ENCODE measurements at places on chromosomes 12 and 14.

DNA sequence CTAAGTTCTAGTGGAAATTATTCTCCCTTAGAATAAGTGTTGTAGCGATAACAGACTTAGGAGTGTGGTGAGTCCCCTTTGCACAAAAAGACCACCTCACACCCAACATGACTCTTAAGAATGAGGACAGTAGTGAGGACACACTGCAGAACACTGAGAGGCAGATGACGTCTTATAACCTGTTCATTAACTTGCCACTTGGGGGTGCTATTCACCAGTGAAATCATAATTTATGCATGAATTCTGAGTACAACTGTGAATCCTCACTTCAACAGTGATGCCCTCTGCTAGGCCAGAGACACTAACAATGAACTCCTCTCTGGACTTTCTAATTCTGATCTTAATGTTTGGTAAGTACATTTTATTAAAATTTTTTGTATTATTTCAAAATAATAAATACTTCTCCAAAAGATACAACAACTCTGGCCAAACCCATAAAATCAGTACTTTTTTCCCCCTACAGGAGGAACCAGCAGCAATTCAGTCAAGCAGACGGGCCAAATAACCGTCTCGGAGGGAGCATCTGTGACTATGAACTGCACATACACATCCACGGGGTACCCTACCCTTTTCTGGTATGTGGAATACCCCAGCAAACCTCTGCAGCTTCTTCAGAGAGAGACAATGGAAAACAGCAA lies 274.7 kb downstream of the DAD1 start:
- no peak for DNase-seq

- no peak for DNase-seq
Measured at GRCh38 chr12:53115112-53115890, 12.0 kb downstream of the SOAT2 start.

GRCh38 chr14:102591372-102591943 lies 991 bp upstream of the RCOR1 start:
- DNase-seq = no peak

DNA sequence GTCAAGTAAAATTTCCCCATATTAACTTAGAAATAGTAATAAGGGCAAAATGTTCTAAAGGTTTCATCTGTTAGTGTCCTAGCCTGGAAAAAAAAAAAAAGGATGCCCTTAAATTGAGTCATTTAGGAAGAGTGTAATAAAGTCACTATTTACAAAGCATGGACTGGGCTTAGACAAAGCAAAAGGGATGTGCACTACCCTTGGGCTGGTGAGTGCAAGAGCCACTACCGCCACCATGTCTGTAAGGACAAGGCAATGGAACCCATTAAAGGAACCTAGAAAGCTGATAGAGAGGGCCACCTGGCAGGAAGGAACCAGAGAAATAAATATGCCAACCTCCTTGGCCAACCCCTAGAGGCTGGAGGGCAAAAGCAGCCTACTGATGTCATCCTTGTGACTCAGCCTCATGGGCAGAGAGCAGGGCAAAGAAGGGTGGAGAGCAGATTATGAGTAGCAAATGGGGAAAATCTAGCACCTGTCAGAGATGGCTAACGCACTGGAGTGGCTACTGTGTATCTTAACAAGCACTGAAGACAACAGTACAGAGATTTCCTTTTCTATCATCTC lies 59.5 kb upstream of the FUT8 start:
- no peak for DNase-seq

DNA sequence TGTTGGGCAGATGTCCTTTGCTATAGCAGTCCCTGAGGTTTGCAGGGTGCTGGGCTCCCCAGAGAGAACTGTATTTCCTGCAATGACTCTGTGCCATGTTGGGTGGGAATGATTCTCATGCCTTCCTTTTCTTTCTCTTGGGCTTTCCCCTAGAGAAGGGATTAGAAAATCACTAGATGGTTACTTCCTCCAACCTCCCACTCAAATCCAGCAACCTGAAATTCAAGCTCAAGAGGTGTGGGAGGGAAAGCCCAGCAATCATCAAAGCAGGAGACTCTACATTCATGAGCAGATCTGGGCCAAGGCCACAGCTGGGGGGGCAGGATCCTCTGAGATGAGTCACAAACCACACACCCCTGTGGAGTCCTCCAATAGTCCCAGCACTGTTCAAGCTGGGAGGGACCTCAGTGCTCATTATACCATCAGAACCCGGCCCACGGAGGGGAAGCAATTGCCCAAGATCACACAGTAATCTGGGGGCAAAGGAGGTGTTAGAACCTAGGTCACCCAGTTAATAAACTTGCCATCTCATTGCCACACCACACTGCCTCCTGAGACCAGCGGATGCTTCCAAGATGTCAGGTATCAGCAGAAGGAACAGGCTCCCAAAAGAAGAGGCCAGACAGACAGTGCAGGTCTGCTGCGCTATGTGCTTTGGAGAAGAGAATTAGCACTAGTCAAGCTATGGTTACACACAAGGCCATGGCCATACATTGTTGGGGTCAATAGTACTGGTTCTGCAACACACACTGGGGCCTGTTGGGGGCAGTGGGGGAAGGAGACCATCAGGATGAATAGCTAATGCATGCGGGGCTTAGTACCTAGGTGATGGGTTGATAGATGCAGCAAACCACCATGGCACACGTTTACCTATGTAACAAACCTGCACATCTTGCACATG lies 65.7 kb downstream of the TTC9 start:
- no peak for DNase-seq

DNA sequence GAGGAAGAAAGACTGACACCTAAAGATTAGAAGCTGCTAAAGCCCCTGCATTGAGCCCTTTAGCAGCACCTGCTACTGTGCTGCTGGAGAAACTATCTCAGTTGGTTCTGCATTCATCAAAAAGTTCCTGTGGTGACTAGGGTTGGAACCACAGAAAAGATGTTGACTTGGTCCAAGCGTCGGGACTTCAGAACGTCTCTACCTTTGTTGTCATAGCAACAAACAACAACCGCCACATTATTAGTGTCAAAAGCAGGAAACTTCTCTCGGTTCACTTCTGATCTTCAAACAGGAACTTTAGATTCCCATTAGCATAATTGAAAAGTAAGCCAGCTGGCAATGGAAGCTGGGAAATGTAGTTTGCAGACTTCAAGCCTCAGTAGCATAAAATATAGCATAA lies 368.0 kb downstream of the SEC23A start:
- DNase-seq = no peak

DNA sequence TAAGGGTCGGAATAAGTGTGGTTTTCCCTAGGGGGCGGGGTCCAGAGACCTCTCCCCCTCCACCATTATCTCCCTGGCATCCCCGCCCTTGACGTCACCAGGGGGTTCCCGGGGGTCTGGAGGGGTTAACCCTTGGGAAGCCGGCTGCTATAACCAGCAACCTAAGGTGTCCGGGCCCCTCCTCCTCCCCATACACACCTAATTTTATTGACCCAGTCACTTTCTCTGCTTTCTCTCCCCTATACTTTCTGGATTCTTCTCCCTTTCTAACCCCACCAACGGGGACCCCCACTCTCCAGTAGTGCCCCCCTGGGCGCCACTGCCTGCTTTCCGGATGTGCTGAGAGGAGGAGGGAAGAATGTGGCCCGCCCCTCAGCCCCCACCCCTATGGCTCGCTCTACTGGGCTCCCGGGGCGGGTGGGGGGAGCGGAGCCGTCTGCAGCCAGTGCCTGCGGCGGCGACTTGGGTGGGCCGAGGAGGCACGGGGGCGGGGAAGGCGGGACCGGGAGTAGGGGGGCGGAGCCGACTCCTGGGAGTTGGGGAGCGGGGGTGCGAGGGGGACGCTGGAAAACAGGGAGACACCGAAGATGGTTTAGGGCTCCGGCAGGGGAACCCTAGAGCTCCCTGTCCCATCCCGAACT lies 1.8 kb downstream of the GLI1 start:
- no peak for DNase-seq

DNA sequence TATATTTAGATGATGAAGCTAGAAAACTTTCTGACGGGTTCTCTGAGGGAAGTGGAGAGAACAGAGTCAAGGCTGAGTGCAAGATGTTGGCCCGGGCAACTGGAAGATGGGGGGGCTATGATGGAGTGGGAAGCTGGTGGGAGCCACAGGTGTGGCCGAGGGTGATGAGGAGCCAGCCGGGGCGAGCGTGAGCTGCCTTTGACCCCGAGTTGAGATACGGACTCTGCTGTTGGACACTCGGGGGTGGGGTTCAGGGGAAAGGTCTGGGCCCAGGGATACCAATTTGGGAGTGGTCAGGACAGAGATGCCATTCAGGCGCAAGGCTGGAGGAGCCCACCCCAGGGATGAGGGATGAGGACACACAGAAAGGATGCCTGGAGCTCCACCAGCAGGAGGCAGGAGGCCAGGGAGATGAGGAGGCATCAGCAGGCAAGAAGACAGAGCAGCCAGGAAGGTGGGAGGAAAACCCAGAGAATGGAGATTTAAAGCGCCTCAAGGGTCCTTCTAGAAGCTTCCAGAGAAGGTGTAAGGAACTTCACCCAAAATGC lies 9.0 kb downstream of the SCARB1 start:
- DNase-seq = no peak

GRCh38 chr12:124485371-124485770 lies 82.0 kb downstream of the NCOR2 start:
- no peak for DNase-seq

- DNase-seq = no peak
Measured at GRCh38 chr14:97946240-97946639, 1149.1 kb downstream of the VRK1 start.

GRCh38 chr14:71183876-71184689 lies 276.8 kb downstream of the PCNX1 start:
- DNase-seq = no peak

GRCh38 chr14:102058146-102058545 lies 28.7 kb downstream of the HSP90AA1 start:
- DNase-seq = no peak
